ENCODE measurements at places on chromosomes 7 and 10.

- no peak for DNase-seq
Observed at GRCh38 chr7:116576350-116577319, 51.8 kb downstream of the CAV1 start.

GRCh38 chr10:44761076-44761475, 150.1 kb upstream of the TMEM72 start:
- no peak for DNase-seq

DNA sequence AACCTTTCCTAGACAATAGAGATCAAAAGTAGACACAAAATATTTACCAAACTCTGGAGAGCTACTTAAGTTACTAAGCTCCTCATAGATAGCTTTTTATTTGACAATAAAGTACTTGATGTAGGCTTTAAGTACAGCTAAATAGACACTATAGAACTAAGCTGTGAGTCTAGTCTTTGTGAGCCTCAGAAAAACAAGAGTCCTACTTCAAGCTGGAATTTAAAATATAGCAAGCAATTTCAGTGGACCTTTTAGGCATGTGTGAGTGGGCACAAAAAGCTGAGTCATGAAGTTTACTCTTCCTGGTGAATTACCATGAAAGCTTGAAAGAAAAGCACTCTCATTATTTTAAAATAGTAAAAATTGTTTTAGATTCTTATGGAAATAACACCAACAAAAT, 76.1 kb downstream of the ADD3 start:
- DNase-seq, result no peak

DNA sequence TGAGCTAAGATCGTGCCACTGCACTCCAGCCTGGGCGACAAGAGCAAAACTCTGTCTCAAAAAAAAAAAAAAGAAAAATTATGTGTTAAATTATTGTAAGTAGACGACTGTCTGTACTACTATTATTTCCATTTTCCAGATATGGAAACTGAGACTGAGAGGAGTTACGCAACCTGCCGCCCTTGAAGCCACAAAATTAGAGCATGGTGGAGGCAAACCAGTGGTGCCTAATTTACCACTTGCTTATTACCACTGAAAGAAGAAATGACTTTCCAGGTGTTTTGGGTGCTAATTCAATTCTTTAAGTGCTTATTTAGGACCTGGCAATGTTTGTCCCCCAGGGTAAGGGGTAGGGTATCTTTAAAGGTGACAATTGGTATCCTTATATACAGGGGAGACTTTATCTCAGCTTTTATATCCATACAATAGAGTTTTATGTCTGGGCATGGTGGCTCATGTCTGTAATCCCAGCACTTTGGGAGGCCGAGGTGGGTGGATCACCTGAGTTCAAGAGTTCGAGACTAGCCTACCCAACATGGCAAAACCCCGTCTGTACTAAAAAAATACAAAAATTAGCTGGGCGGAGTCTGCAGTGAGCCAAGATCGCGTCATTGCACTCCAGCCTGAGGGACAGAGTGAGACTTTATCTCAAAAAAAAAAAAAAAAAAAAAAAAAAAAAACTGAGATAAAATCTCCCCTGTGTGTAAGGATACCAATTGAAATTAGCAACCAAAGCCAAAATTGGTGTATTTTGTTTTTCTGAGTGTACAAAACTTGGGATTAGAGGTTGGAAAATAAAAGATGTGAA, 16.6 kb upstream of the CAMK1D start:
- DNase-seq, result no peak

DNA sequence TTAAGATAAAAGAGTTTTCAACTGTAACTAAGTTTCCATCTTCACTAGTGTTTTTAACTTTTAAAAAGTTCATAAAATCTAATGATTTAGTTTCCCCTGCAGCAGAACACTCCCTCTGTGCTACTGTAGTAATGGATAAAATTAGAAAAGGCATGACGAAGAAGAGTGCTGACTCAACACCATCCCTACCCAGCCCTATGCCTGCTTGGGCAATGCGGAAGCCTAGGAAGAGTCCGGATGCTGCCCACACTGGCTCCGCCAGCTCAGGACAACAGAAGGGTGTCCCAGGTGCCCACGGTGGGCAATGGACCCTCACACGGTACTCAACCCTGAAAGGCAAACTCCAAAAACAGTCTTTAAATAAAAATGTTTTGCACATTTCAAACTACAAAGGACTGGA, 118.2 kb downstream of the LARP4B start:
- no peak for DNase-seq

DNA sequence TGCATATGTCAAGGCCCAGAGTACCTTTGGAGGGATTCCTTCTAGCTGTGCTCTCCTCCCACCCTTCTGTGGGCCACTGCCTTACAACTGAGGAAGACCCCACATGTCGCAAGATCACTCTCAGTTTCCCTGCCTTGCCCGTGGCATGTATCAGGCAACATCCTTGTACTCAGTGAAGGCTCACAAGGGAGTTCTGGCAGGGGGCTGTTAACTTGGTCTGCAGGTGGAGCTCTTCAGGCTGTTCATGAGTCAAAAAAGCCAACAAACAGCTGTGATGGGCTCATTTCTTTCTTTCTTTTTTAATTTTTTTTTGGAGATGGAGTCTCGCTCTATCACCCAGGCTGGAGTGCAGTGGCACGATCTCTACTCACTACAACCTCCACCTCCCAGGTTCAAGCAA, 513.0 kb upstream of the ANKRD30A start:
- no peak for DNase-seq

DNA sequence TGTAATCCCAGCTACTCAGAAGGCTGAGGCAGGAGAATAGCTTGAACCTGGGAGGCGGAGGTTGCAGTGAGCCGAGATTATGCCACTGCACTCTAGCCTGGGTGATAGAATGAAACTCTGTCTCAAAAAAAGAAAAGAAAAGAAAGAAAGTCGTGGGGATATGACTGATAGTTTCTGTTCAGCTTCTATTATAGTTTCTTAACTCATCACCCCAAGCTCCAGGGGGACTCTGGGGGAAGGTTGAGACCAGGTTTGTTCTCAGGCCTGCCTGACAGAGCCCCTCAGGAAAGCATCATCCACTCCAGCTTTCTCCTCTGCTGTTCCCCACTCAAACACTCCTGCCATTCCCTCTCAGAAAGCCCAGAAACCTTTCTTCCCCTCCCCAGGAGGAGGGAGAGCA, 542.4 kb upstream of the GALNT17 start:
- DNase-seq, result no peak

DNA sequence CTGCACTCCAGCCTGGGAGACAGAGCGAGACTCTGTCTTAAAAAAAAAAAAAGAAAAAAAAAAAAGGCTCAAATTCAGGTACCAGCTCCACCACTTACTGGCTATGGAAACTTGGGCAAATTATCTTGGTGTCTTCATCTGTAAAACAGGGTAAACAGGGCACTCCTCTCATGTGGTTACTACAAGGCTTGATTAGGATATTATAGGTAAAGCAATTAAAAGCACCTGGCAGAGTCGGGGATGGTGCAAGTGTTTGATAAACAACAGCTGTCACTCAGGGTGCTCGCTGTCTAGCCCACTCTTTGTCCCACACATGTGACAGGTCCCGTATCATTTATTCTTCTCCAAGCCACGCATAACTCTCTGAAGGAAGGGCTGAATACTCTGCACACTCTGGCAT, 96.9 kb downstream of the SORBS1 start:
- no peak for DNase-seq

- DNase-seq, result no peak
Observed at GRCh38 chr7:7324698-7325097, 142.4 kb downstream of the C1GALT1 start.

GRCh38 chr7:44974549-44974948, 4.3 kb downstream of the MYO1G start:
- no peak for DNase-seq

- DNase-seq, result no peak
Observed at GRCh38 chr10:95650232-95650631, 6.3 kb downstream of the ALDH18A1 start.

GRCh38 chr10:71572962-71573361, 146.6 kb downstream of the C10orf105 start:
- no peak for DNase-seq

DNA sequence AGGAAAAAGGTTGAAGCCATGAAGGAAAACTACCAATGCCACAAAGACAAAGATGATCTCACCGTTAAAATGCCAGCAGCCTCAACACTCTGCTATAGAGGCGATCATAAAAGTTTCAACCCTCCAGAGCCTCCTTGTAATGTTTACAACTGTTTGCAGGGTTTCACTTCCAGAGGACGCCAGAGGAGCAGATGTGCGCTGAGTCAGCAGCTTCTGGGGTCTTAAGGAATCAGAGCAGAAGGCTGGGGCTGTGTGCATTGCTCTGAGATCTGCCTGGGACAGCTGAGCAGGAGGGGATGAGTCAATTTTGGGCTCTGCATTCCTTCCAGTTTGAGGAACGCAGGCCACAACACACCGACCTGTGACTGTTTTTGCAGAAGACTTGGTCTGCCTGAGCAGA, 98.3 kb downstream of the TMEM130 start:
- no peak for DNase-seq

- DNase-seq, result peak; percentile 25
Observed at GRCh38 chr10:96720422-96721206, at the start of gene PIK3AP1. TSS of gene PIK3AP1 (minus strand) at chr10:96720514. CDS start at chr10:96720394, 120 bp downstream.

- no peak for DNase-seq
Observed at GRCh38 chr7:29969738-29970137, 19.9 kb downstream of the SCRN1 start.

DNA sequence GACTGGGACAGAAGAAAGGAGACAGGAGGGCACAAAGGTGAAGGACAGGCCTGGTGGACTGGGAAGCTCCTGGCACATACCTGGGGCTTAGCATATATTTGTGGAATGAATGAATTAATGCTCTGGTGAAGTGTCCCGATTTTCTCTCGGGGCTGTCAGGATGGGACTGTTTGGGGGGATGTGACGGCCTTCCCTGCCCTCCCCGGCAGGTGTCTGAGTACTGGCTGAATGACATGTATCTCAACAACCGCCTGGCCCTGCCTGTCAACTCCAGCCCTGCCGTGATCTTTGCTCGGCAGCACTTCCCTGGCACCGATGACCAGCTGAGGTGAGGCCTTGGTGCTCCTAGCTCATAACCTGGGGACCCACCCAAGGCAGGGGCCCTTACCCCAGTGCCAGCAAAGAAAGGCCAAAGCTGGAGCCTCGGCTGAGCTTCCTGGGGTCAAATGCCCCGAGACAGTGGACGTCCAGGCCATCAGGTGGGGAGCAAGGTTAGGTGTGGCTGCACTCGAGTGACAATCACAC, 6.5 kb downstream of the CHAT start:
- DNase-seq, result no peak

DNA sequence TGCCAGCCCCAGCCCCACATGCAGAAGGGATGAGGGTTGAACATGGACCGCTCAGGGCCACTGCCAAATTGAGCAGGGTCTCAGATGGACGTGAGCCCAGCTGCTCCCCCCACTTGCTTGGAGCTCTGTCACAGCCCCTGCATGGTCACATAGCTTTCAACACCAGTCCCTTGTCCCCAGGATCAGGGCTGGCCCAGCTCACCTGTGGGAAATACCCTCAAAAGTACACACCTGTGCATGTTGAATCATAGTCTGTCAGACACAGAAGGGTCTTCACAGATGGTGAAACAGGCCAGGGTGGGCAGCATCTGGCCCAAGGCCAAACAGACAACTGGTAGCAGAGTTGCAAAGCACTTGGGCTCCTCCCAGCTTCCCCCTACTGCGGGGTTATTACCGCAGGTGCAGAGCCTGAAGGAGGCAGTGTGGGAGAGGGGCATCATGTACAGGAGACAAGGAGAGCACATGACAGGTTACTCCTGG, 77.6 kb upstream of the UNC5B start:
- DNase-seq, result no peak

GRCh38 chr7:157476201-157476600, 139.4 kb downstream of the DNAJB6 start:
- DNase-seq, result no peak

DNA sequence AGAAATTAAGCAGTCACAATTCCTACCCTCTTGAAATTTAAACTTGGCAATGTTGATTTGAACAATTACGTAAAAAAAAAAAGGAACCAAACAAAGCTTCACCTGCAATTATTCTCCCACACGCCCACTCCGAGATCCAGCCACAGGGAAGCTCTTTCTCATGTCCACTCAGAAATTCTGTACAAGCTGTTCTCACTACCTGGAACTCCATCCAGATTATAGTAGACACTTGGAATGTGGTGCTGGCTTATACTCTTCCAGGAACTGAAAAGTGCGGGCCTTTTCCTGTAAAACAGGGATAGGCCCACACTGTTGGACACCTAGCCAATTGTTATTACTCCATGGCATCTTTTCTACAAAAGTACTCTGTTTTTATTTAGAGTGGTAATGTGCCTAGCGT, 20.3 kb upstream of the TOMM7 start:
- no peak for DNase-seq

DNA sequence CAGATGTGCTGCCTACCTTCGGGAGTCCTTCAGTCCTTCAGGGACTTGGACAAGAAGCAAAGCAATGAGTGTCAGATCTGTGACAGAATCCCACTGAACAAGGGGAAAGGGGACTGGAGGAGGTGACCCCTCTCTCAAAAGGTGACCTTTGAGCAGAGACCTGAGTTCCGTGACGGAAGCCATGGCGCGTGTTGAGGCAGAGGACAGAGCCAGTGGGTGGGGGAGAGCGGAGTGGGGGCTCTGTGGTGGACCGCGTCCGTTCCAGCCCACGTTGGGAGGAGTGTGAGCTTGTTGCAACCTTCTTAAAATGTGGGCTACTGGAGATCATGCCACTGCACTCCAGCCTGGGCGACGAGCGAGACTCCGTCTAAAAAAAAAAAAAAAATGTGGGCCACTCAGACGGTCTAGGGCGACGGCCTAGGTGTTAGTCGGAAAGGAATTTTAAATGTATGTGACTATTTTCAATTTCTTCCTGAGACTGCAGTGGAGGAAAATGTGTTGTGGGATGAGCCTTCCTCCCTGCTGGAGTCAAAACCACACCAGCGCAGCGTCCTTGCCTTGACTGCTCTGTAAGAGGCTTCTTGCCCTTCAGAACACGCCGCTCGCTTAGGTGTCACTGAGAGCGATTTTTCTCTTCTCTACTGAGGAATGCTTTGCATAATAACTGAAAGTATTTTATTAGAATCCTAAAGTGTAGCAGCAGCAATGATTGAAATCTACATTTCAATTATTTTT, 272.7 kb downstream of the CELF2 start:
- no peak for DNase-seq

- DNase-seq, result no peak
Observed at GRCh38 chr10:1210667-1211066, 154.5 kb downstream of the WDR37 start.

- no peak for DNase-seq
Observed at GRCh38 chr7:20650782-20651181, 35.3 kb downstream of the ABCB5 start.

- no peak for DNase-seq
Observed at GRCh38 chr7:25389489-25390106, 161.3 kb upstream of the NPVF start.

GRCh38 chr10:128024426-128024825, 101.8 kb downstream of the MKI67 start:
- DNase-seq, result no peak

- DNase-seq, result no peak
Observed at GRCh38 chr10:1440897-1441296, 296.4 kb downstream of the ADARB2 start.
